Neural crest cell (in vitro differentiated cells): ENCODE measurements at places on chromosomes 2 and 18. TPM values are rescaled to one million over a fixed set of nuclear protein-coding genes. Genes with fewer than 3 reads are reported as not detected.

The PRSS56 gene
- 52.4 and 54.2 TPM in 2 replicates for total RNA-seq

The AQP4 gene
- total RNA-seq, result not detected in 2 replicates

The MEP1B gene
- not detected in 2 replicates for total RNA-seq

The SPDYA gene
- total RNA-seq, result 1.1 and 1.3 TPM in 2 replicates

The PROKR1 gene
- 0.09 and 0.16 TPM in 2 replicates for total RNA-seq

The WDR7 gene
- 15.9 and 17.3 TPM in 2 replicates for total RNA-seq
